Sigmoid colon (tissue), 7 donors: ENCODE measurements at places on chromosomes 7 and 10.

DNA sequence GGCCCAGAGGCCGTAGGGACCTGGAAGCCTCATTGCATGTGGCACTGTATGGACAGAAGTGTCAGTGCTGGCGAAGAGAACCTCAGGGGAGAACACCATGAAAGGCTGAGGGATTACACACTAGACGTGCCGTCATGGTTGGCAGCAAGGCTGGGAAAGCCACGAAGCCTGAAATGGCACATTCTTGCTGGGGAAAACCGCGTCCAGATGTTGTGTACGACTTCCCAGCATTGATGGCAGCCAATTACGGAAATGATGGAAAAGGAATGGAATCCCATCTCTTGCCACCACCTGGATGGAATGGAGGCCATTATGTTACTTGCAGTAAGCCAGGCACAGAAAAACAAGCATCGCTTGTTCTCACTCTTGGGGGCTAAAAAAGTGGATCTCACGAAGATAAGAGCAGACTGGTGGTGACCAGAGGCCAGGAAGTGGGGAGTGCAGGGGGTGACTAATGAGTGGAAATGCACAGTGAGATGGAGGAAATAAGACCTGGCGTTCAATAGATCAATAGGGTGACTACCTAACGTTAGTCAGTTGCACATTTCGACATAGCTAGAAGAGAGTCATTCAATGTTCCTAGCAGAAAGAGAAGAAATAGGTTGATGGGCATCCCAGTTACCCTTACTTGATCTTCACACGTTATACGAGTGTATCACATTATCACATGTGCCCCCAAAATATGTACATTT lies 14.6 kb upstream of the PWWP2B start:
- DNase-seq = peak; percentile 22

- peak; percentile 54 for DNase-seq
Observed at GRCh38 chr7:55006499-55006898, 12.3 kb upstream of the EGFR start.

DNA sequence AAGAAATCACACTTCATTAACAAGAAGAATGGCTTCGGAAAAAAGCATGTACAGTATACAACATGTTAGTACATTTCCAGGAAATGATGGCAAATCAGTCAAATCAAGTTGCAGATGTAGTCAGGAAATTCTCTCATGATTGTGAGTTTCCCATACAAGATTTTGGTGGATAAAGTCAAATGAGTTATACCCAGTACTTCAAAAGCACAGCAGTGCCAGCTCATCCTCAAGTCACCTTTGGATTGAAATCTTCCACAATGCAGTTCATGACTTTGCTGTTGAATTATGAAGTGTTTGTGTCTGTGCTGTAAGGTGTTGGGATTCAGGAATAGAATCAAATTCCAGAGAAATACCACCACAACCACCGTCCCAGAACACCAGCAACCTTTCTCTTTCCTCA lies 301.3 kb upstream of the BMPER start:
- DNase-seq = no peak

GRCh38 chr10:36669615-36670352 lies 455.6 kb upstream of the ANKRD30A start:
- no peak for DNase-seq

DNA sequence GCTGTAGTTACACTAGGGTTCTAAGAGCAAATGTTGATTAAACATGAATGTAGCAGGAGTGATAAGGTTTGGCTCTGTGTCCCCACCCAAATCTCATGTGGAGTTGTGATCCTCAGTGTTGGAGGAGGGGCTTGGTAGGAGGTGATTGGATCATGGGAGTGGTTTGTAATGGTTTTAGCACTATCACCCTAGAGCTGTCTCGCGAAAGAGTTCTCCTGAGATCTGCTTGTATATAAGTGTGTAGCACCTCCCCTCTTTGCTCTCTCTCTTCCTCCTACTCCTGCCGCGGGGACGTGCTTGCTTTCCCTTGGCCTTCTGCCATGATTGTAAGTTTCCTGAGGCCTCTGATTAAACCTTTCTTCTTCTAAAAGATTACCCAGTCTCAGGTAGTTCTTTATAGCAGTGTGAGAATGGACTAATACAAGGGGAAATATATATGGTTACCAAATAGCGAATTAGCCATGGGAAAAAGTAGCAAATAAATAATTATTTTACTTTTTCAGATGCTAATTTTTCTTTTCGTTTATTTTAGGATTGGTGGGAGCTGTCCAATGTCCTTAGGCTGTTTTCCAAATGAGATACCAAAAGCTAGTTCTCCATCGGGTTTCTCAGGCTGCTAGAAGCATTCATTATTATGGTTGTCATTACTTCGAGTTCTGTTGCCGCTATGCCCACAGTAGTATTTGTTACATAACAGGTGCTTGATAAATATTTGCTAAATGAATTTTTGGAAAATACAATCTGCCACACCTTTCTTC lies 58.7 kb downstream of the PTEN start:
- no peak for DNase-seq
